NCI-H1694 (cell line): ENCODE measurements at places on chromosomes 11 and 22.

DNA sequence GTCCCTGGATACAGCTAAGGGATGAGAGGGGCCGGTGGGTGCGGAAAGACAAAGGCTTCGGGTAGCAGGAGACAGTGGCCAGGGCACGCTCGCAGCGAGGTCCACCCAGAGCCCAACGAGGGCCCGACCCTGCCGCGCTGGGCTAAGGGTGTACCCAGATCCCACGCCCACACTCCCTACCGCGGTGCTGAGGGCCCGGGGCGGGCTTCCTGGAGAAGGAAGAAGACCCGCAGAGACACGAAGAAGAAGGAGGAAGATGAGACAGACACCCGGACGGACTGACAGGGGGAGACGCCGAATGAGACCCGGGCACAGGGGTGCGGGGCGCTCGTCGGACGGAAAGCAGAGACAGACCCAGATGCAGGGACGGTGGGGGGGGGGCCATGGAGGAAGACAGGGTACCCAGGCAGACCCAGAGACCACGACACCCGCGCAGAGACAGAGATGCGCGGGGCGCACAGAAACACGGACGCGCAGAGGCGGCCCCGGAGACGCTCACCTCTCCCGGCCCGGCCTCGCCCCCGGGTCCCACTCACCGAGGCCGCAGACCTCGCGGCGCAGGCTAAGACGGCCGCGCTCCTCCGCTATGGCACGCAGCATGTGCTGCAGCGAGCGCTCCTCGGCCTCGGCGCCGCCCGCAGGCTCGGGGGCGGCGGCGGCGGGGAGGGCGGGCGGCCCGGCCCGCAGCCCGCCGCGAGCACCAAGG is 437 bp downstream of the KIAA0930 start:
- no peak for DNase-seq

- no peak for DNase-seq
These were observed 24.2 kb downstream of the MS4A6A start for GRCh38 chr11:60158636-60159035.

DNA sequence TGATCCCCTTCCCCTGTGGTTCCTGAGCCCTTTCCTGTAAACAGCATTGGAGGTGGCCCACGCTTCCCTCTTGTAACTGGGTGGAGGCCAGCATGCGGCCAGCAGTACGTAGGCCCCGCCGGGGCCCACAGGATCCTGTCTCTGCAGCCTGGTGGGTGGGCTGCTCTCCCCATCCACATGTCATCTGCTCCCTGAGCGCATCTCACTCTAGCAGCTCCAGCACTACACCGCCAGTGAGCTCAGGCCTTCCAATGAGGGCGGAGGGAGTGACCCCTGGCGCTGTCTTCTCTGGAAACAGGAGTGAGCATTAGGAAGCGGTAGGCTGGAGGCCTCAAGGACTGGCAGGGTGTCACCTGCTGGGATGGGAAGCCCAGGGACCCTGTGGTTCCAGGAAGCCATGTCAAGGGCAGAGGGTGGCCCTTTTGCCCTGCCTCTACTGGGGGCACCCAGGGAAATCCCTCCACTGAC is 363.9 kb downstream of the TBC1D22A start:
- DNase-seq: no peak

- DNase-seq: no peak
These were observed 118.8 kb downstream of the RRAS2 start for GRCh38 chr11:14240221-14240620.

DNA sequence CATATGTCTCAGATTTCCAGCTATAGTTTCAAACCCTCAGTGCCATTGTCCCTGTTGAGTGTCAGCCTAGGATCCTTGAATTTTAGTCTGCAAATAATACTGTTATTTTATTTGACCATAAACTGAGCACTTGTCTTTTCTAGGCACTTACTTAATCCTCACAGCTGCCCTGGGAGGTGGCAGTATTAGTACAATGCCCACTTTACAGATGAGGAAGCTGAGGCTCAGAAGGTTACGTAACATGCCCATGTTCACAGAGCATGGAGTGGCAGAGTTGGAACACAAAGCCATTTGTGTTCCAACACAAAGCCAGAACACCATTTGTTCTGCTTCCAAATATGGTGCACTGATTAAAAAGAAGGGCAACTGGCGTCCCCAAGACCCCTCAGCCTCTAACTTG is 38.2 kb upstream of the ALX4 start:
- no peak for DNase-seq

DNA sequence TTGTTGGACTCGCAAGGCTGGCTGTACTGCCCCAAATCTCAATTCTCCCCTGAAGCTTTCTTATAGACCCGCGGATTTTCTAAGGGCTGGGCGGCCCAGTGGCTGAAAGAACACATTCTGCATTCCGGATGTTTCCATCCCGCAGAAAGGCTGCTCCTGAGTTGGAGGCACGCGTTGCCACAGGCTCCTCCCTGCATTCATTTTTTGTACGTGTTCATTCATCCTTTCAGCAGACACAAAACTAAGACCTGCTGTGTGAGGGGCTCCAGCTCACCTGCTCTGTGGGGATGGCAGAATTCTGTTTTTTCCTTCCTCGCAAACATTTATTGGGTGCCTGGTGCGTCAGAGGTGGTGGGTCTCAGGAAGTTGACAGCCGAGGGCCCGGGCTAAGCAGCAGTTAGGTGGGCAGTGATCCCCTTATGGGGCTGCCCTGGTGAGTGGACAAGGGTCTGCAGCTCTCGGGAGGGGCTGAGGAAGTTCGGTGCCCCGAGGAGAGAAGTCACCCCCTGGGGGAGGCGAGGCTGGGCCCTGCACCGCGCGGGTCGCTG is 23.7 kb downstream of the SHANK3 start:
- DNase-seq: no peak

DNA sequence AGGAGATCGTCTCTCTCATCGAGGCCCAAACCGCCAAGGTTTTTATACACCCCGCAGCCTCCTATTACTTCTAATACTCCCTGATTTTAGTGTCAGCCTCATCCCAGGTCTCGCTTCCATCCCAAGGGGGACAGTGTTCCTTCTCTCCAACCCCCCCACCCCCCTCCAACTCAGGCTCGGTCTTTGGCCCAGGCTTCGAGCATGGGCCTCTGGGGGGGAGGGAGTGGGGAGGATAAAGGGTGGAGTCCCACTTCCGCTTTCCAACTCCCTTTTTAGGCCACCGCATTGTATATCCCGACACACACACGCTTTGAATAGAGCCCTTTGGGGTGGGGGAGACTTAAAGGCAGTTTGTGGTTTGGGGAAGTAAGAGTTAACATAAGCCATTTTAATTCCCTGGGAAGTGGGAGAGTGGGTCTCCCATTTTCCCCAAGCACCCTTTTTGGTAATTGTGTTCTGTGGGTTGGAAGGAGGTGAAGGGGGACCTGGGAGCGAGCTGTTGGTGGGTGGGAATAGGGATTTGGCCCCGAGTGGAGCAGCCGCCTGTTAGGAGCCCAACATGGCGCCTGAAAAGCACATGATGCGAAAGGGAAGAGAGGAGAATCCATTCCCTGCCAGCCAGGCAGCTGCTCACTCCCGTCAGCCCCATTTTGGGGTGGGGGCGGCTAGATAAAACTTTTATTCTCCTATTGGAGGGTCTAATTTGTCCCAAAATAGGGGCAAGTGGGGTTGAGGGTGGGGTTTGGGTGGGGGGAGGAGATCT is 844 bp downstream of the PCF11 start:
- DNase-seq: peak; percentile 7

DNA sequence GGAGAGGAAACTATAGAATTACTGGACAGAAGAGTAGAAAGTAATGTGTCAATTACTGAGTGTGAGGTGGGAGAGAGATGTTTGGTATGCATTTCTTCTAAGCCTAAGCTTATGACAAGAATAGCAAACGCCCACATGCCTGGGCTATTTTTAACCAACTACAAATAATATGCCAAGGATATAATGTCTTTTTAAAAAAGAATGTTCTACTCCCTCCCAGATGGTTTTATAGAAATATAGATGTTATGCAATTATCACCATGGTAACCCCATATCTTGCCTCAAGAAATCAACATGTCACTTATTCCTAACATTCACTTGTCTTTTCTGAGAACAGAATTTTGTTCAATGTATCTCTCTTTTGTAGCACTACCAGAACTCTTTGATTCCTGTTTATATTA is 996.7 kb upstream of the CHORDC1 start:
- DNase-seq: no peak

GRCh38 chr11:123588117-123588863 is 66.1 kb downstream of the SCN3B start:
- no peak for DNase-seq

- no peak for DNase-seq
These were observed 12.8 kb downstream of the GGT5 start for GRCh38 chr22:24232124-24232523.

GRCh38 chr11:15204711-15205110 is 90.0 kb downstream of the INSC start:
- no peak for DNase-seq

DNA sequence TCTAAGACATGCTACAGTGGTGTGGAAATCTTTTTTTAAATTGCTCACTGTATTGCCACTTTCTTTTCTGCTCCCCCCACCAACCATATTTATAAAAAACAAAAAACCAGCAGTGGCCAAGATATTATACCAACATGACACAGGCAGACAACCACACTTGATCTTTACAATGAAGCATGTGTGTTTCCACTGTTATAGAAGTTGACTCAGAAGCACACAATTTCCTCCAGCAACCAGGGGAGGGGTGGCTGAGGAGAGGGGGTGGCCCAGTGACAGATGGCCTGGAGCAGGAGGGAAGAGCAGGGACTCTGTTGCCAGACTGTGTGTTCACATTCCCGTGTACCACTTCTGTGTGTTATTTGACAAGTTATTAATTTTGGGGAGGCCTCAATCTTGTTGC is 14.8 kb downstream of the CD59 start:
- DNase-seq: peak; percentile 57

GRCh38 chr11:112017538-112017937 is 7.7 kb upstream of the DLAT start:
- no peak for DNase-seq

GRCh38 chr11:33773404-33773986 is 825 bp downstream of the FBXO3 start:
- no peak for DNase-seq

DNA sequence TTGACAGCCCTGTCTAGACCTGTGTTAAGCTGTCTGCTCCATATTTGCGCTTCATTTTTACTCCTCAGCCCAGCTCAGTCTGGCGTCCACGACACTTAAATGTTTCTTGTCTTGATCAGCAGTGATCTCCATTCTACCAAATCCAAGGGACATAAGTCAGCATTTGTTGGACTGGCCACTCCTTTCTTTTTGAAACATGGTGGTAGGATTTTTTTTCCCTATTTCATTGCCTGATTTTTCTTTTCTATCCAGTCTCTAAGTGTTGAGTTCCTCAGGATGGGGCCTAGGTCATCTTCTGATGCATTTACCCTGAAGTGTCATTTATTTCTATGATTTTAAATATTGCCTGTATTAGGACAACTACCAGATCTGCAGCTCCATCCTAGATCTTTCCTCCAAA is 873 bp downstream of the NCAPH2 start:
- no peak for DNase-seq

DNA sequence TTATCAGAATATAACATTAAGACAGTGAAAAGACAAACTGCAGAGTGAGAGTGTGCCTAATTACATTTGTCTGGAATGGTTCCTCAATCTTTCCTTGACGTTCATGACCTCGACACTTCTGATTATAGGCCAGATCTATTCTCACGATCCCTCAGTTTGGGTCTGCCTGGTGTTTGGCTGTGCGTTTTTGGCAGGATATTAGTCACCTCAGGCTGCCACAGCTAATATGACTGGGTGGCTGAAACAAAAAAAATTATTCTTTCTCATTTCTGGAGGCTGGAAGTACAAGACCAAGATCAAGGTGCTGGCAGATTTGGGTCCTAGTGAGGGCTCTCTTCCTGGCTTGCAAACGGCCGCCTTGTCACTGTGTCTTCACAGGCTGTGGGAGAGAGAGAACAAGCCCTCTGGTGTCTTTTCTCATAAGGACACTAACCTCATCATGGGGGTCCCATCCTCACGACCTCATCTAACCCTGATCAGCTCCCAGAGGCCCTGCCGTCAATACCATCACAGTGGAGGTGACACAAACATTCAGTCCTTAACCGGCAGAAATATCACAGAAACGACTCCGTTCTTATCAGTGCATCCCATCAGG is 23.2 kb downstream of the IFITM10 start:
- no peak for DNase-seq

DNA sequence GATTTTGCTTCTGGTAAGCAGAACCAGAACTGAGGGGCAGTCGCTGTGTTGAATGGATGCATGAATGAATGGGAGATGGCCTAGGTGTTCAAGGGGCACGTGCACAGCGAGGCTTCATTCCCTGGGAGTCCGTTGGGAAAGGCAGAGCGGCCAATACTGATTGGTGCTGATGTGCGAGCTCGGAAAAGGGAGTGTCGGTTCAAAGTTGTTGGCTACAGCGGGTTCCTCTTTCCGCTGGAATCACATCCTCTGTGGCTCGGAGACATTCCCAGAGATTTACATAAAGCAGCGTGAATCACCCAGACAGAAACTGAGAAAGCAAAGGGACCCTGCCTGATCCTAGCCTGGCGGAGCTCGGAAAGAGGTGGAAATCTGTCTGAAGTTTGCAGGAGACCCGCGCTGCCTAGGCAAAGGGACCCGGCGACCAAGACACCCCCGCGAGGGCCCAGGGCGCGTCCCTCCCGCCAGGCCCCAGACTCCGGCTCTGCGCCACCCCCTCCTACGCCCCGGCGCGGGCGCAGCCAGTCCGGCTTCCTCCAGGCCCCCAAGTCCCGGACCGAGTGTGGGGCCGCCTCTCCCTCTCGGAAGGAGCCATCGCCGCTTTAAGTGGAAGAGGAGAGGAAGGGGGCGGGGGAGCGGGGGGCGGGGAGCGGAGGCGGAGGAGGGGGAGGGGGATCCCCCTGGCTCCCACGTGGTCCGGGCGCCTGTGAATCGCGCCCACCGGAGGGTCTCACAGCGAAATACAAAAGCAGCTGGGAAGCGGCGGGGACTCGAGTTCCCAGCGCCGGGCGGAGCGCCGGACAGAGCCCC is at the start of gene FJX1:
FJX1 (plus strand) TSS at position 774 of the 810 bp plus-strand sequence. CDS start 177 bp downstream, outside the sequence.
- DNase-seq: peak; percentile 31

- DNase-seq: no peak
These were observed 264.7 kb upstream of the CCDC179 start for GRCh38 chr11:23124996-23125395.

- DNase-seq: no peak
These were observed 117.3 kb downstream of the SHANK2 start for GRCh38 chr11:71135112-71135511.

DNA sequence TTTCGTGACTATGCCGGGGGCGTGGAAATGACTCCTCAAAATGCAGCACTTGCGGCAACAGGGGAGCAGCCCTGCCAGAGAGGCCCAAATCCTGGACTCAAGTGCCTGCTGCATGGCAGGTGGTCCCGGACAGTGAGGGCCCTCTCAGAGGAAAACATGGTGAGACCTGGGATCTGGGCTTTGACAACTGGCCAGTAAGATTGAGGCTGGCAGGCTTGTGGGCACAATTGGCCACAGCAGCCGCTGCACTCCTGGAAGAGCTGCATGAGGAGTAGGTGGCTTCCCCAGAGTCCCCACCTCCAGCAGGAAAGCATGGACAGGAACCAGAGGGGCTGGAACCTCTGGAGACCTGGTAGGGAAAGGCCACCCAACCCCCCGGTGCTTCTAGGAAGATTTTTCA is 13.4 kb downstream of the LINC01488 start:
- DNase-seq: no peak

- DNase-seq: no peak
These were observed 14.3 kb downstream of the PACSIN2 start for GRCh38 chr22:43000441-43001175.
